ENCODE measurements at places on chromosomes 7 and 10. TPM values are rescaled to one million over a fixed set of nuclear protein-coding genes. Genes with fewer than 3 reads are reported as not detected.

ZFYVE27 gene
- 33.5 TPM for total RNA-seq

CNPY1 gene
- total RNA-seq = 0.66 TPM

SLC25A13 gene
- total RNA-seq = 34.1 TPM

WDFY4 gene
- 3.8 TPM for total RNA-seq

PTPN12 gene
- 52.2 TPM for total RNA-seq

AGBL3 gene
- 5.5 TPM for total RNA-seq

HTR5A gene
- 0.99 TPM for total RNA-seq
